Muscle of arm (tissue), 14 donors: ENCODE measurements at places on chromosomes 7 and 10.

GRCh38 chr10:6407034-6407721 is 172.9 kb downstream of the PRKCQ start:
- DNase-seq: no peak

- no peak for DNase-seq
These were observed 25.1 kb upstream of the AKAP9 start for GRCh38 chr7:91915401-91916050.

- no peak for DNase-seq
These were observed 409.8 kb upstream of the ZMIZ1 start for GRCh38 chr10:78658645-78659597.

GRCh38 chr10:60663850-60664249 is 114.4 kb upstream of the CDK1 start:
- no peak for DNase-seq

GRCh38 chr10:115572740-115573455 is 479.7 kb downstream of the ATRNL1 start:
- DNase-seq: no peak
